Activated CD8-positive, alpha-beta memory T cell treated with anti-CD3 and anti-CD28 coated beads for 48 hours (primary cell): ENCODE measurements at places on chromosomes 4 and X.

- no peak for DNase-seq
Observed at GRCh38 chr4:114692958-114693357, 94.4 kb downstream of the UGT8 start.

GRCh38 chrX:49610718-49611310, 12.0 kb downstream of the GAGE1 start:
- no peak for DNase-seq

DNA sequence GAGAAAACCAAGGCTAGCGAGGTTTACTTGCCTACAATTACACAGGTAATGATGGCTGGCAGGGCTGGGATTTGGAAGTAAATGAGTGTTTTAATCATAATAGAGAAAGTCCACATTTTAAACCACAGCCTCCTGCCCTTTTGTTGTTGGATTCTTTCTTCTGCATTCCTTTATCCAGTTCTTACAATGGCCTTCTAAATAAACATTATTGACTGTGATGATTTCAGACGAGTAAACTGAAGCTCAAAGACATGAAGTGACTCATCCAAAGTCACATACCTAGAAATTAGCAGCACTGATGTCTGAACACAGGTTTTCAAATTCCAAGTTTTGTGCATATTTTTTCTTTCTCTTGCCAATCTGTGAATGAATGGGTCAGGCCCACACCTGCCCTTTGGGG, 51.2 kb upstream of the C1QTNF7 start:
- no peak for DNase-seq

DNA sequence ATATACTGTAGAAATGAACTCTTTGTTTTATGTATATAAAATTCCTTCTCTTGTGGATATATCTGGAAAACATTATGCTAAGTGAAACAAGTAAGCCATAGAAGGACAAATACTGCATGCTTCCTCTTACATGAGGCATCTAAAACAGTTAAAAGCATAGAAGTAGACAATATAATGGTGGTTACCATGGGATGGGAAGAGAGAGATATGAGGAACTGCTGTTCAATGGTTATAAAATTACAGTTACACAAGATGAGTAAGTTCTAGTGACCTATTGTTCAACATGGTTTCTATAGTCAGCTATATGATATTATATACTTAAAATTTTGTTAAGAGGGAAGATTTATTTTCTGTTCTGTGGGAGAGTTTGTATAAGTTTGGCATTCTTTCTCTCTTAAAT, 43.4 kb downstream of the HTRA3 start:
- DNase-seq, result no peak

DNA sequence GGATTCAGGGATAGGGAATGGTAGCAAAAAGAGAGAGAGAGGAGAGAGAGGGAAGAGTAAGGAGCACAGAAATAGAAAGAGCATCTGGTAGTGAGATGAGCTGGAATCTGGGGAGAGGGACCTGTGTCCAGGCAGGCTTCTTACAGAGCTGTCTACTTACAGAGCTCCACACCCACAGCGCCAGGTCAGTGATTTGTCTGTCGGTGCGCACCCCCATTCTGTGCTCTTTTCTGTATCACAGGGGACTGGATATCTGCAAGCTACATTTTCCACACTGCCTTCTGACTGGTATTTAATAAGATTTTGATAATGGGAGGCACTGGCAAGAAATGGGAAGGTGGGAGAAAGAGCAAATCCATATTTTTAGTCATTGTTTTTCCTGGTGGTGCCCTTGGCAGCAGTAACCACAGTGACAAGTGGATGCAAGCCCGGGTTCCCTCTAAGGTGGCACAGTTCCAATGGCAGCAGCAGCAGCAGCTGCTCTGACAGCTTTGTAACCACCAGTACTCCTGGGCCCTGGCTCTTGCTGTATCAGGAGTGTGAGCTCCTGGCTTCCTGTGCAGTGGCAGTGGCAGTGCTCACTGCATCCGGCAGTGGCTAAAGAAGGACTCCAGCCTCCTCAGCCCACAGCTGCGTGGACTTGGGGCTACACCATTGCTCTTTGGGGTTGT, 300.5 kb downstream of the TRIML1 start:
- no peak for DNase-seq

- DNase-seq, result no peak
Observed at GRCh38 chrX:3252744-3253143, 93.7 kb downstream of the MXRA5 start.

DNA sequence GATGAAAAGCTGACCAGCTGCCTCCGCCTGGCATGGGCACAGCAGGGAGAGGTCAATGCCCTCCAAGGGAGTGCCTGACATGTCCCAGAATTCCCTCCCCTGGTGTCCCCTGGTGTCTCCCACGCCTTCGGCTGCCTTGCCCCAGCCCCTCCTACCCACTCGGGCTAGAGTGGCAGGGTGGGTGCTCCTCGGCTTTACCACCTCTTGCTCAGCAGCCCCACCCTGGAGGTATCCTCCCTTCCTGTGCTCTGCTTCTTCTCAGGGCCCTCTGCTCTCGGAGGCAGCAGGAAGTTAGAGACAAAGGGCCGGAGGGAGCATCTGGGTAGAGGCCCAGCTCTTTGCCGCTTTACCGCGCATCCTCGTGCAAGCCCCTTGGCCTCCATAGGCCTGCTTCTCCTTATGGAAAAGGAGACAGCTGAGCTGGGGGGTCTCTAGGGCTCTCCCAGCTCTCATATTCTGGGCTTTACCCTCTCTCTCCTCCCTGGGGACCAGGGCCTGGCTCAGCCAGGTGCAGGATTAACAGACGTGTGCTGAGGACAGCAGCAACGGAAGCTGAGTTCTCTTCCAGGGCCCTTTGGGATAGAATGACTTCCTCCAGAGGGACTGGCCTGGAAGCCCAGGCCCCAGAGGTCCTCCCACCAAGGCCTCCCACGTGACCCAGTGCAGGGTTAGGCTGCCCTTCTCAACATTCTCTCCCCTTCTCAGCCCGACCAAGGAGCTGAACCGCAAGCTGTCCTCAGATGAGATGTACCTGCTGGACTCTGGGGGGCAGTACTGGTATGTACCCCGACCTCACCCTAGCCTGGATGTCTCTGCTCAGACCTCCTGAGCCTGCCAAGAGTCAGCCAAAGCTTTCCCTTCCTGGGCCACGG, 17.2 kb downstream of the XPNPEP2 start:
- no peak for DNase-seq

- DNase-seq, result no peak
Observed at GRCh38 chr4:13484749-13485221, 645 bp upstream of the RAB28 start.

DNA sequence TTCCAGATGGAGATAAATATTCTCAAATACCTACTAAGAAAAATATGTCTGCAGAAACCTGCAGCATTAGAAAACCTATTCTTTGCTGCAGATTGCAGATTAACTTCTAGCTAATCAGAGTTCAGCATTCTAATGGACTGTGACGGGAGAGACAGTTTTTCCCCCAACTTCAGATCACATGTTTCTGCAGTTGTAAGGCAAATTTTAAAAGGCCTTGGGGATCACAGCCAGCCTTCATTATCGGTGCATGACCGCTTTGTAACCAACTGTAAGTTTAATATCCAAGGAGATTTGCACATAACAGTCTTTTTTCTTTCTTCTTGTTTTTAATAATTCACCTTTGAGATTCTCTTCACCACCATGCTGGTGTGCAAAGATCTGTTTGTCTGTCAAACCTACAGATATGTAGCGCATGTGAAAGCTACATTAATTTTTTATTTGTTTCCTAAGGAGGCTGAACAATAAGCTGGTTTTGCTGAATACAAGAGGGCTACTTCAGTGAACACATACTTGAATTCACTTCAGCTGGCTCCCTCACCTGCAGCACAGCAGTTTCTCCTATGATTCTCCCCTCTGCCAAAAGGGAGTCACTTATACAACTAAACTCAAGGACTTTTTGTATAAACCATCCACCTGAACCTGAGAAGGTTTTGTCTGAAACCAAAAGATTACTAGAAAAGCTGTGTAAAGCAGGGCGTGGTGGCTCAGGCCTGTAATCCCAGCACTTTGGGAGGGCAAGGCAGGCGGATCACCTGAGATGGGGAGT, 488.5 kb downstream of the RPA4 start:
- DNase-seq, result no peak

DNA sequence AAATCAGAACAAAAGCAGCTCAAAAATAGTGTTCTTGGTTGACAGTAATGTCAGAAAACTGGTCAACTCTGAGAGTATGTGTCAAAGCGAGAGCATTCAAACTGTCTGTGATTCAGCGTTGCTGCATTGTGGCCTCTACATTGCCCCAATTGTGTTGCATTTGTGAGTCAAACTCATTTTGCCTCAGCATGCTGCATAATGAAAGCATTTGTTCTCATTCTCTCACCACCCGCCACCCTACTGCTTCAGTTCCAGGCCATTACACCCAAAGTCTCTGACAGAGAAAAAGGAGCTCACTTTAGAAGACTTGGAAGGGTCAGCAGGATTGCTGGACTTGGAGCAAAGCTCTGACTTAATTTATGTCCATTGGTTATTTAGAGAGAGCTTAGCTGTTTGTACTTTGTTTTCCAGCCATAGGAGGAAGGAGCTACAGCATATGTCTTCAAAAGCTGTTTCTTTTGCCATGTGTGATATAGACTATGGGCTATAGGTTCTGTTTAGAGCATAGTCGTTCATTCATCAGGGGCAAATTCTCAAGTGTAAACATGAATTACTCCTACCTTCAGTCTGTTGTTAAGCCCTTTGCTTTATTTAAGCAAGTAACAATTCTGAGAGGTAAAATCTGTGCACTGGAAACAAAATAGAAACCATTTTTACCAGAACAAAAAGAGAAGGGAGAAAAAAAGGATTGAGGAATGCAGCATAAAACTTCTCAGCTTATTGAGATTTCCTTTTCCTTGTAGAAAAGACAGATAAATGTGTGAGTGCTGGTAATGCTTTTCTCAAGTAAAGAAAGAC, 153.4 kb upstream of the ANK2 start:
- no peak for DNase-seq

- no peak for DNase-seq
Observed at GRCh38 chr4:140286456-140286855, 87.0 kb upstream of the SCOC start.
